ENCODE measurements at places on chromosomes 5 and 9. TPM values are rescaled to one million over a fixed set of nuclear protein-coding genes. Genes with fewer than 3 reads are reported as not detected.

GRCh38 chr5:27325513-27325912, 287.1 kb upstream of the CDH9 start:
- no peak for DNase-seq

GRCh38 chr5:163379298-163380155, 57.9 kb upstream of the CCNG1 start:
- DNase-seq = no peak

DNA sequence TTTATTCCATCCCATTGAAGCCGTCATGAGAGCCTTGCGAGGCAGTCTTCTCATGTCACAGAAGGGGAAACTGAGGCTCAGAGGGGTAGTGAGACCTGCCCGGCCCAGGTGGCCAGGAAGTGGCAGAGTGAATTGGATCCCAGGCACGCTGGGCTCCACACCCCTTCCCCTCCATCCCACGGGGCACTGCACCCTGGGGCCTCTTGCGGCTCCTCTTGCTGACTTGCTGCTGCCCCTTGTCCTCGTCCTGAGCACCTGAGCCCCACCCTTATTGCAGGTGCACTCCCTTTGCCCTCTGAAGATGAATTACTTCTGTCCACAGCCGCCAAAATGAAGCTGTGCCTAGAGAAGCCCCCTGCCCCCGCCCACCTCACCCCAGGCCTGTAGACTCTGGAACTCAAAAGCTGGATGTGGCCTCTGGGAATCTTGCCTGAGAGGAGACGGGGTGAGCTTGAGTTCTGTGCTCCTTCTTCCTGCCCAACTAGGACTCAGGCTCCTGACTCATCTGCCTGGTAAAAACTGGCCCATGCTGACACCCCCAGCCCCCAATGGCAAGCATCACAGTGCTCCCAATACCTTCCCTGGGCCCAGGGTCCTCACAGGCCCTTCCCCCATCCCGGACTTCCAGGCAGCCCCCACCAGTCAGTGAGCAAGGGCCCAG, 6.4 kb downstream of the NEURL1B start:
- DNase-seq = no peak

Gene IRX2
- 3.7 TPM for total RNA-seq

Gene SLC46A2
- total RNA-seq = not detected

Gene SPATA31C1
- not detected for total RNA-seq

Gene LCN9
- not detected for total RNA-seq

Gene CBY3
- total RNA-seq = not detected

All from vagina (tissue), 2 donors.